ENCODE measurements at places on chromosomes 3 and 15.
A peak's percentile ranks its signal among the peaks of the same experiment; 100 is the strongest.

GRCh38 chr3:197430502-197430901 lies 125.3 kb downstream of the BDH1 start:
- no peak for DNase-seq

GRCh38 chr3:3847994-3848922 lies 49.0 kb downstream of the LRRN1 start:
- peak; percentile 26 for DNase-seq

DNA sequence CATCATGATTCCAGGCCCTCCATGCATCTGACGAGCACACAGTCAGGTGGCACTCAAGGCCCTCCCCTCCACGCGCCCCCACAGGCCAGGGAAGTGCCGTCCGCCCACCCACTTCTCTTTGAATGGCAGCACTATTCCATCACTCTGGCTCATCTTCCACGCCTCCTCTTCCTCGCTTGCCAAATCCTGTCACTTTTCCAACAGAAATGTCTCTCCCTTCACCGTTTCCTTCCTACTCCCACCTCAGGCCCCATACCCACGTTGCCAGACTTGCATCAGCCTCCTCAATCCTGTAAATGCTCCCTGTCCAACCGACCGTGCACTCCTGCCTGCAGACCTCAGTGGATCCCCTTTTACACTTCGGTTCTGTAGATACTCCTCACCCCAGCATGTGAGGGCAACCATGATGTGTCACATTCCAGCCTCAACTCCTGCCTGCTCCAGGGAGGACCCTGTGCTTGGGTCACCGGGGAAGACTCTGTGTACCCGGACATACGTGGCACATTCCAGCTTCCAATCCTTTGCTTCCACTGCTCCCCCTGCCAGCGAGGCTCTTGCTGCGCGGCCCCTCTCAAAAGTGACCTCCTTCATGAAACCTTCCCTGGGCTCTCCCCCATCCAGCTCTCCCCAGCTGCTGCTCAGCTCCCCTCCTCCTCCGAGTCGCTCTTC lies 29.6 kb downstream of the ADCY5 start:
- DNase-seq = no peak

DNA sequence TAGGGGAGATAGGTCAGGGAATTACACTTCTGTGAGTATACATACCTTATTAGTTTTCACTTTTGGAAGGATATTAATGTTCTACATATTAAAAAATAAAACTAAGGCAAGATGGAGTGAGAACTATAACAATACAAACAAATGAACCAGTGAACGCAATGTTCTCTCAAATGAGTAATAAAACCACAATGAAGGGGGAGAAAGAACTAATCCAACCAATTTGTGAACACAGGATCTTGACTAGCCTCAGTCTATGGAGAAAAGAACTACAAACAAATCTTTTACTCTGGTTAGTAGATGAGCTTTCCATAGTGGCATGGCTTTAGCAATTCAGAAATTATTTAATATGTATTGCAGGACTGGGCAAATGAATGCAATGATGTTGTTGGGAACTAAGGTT lies 26.9 kb upstream of the ATOSA start:
- DNase-seq = no peak

- DNase-seq = no peak
Measured at GRCh38 chr3:175398676-175399075, 539.5 kb downstream of the NAALADL2 start.

DNA sequence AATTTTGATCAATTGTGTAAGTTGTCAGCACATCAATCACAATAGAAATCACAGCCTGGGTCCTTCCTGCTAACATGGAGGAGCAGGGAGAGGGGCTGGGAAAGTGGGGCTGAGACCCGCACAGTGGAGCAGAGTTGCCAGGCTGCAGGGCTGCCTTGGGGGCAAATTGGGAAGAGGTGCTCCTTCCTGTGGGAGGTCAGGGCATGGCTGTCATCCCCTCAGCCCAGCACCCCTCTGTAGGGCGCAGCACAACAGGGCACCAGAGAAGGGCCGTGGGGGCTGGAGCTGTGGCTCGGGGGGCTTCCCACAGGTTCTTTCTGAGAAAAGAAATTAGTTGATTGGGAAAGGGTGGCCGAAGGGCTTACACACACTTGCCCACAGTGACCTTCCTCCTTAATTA lies 126.3 kb downstream of the NSMCE3 start:
- no peak for DNase-seq
